Stimulated activated effector memory CD8-positive, alpha-beta T cell treated with anti-CD3 and anti-CD28 coated beads, Interleukin-12 subunit alpha, Interleukin-12 subunit beta, amount 100 ng/mL, for 72 hours (primary cell): ENCODE measurements at places on chromosomes 13 and 19.

- no peak for DNase-seq
Measured at GRCh38 chr13:77528834-77529500, 6.5 kb upstream of the SCEL start.

DNA sequence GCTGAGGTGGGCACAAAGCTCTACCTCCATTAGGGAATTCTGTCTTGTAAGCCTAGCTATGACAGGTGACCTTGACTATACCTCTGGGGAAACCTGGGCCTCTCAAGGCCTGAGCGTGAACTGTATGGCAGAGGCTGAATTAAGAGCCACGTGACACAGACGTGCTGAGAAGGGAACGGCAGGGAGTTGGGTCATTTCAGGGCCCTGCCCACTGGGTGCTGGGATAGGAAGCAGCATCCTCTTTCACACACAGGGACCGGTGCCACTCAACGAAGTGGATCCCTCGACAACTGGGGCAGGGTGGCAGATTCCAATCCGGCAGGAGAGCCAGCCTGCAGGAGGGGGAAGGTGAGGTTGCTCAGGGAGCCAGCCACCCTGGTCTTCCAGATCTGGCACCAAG, 9.2 kb downstream of the ASF1B start:
- DNase-seq, result no peak

GRCh38 chr19:23314505-23315251, 64.5 kb upstream of the ZNF724 start:
- DNase-seq, result no peak

DNA sequence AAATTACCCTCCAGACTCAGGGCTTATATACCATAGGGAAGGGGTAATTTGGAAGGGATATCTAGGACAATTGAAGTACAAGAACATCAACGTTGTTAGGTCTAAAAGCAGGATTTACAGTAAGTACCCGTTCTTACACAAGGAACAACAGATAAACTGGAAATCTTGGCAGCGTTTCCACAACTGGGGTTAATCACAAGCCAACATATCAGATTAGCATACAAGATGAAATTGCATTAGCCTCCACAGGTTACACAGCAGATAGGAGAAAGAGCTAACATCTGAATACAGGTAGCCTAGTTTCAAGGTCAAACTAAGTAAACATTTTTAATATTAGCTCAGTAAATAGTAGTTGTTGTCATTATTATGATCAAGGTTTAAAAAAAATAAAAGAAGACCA, 1214.0 kb upstream of the PCDH20 start:
- DNase-seq, result no peak

GRCh38 chr19:3515891-3516422, 9.8 kb downstream of the FZR1 start:
- DNase-seq, result no peak

DNA sequence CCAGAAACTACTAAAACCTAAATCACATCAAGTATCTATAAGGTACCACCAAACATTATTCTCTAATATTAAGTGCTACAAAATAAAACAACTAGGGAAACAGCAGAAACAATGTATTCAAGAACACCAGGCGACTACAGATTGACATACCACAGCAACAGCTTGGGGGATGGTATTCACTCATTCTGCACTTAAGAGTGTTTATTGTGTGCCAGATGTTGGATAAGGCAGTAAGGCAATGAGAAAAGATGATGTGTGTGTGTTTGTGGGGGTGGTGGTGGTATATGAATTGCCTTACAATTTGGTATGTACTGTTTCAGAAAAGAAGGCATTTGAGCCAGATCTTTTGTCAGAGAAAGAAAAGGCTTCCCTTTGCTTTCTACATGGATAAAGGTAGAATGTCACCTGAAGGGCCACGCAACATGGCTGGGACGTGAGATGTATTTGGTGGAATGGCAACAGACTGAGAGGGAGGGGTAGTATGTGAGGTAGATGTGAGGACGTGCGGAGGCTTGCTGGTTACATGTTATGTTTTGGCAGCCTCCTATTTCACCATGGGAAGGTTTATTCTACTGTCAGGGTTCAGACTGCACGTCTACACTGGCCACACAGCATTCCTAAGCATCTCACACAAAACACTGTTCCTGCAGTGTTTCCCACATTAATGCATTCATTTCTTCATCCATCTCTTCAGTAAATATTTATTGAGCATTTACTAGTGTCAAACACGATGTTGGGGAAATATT, 300.7 kb downstream of the KLF12 start:
- DNase-seq, result no peak

GRCh38 chr13:67197704-67198103, 32.4 kb downstream of the PCDH9 start:
- no peak for DNase-seq

GRCh38 chr19:14871619-14872230, 14.2 kb downstream of the OR7A17 start:
- no peak for DNase-seq

DNA sequence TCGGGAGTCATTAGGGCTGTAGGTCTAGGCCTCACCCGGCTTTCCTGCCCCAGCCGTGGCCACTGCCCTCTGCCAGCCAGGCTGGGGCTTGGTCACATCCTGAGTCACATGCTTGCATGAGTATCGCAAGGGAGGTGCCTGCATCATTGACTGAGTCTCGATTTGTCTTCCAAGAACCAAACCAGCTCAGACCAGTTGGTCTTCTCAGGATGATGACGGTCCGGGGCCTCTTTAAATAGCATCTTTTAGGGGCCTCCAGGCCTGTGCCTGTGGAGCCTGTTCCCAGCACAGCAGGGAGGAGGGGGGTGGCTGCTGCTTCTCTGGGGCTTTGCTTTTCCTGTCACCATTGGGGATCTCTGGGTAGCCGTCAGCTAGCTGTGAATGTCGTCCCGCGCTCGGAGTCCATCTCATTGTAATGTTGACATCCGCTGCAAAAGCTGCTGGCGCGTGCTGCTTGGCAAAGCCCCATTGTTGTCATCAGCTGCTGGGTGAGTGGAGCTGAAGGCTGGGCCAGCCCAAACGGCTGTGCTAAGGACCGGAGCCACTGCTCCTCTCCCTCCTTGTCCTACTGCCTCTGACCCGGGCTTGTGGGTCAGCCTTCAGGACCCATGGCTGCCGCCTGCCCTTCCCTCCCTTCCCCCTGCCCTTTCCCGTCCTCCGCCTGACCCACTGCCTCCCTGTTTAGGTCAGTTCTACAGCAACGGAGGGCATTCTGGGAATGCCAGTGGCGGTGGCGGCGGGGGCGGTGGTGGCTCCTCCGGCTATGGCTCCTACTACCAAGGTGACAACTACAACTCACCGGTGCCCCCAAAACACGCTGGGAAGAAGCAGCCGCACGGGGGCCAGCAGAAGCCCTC, 14.3 kb upstream of the QTRT1 start:
- DNase-seq, result no peak

DNA sequence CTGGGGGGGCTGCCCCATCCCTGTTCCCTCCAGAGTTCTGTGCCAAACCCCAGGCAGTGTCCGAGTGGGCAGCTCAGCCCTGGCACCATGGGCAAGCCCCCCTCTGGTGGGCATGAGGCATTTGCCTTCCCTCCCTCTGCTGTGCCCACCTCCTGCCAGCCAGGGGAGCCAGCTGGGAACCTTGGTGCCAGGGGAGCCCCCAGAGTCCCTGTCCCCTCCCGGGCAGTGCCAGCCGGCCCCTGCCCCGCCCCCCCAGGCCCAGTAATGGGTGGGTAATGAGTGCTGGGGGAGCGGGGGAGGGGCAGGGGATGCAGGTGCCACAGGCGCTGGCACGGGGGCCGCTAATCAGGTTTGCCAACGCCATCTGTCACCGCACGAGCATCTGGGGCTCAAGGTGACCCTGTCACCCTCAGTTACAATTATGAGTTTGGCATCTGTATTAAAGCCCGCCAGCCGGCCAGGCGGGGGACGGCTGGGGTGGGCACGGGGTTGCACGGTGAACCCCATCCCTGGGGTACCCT, 5.9 kb downstream of the DAND5 start:
- no peak for DNase-seq

- no peak for DNase-seq
Measured at GRCh38 chr13:61316647-61317046, 99.0 kb downstream of the PCDH20 start.

GRCh38 chr19:10805065-10805757, 30.8 kb downstream of the TMED1 start:
- no peak for DNase-seq

DNA sequence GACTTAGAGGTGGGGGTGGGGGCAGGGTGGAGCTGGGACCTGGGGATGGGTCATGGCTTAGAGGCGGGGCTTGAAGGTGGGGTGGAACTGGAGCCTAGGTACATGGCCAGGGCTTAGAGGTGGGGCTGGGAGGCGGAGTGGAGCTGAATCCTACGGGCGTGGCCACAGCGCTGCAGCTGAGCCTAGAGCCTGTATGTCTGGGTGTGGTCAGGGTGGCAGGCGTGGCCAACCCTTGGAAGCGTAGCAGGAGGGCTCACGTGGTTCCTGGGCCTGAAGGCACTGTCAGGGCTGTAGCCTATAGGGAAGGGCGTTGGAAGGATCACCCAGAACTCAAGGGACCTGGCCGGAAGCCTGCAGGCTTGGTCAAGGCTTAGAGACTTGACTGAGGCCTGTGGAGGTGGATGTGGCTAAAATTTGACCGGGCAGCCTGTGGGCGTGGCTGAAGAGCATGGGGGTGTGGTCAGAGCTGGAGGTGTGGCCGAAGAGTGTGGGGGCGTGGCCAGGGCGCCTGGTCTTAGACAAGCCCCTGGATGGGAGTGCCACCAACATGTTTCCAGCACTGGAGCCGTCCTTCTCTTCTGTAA, 24.3 kb downstream of the COLGALT1 start:
- peak; percentile 68 for DNase-seq

DNA sequence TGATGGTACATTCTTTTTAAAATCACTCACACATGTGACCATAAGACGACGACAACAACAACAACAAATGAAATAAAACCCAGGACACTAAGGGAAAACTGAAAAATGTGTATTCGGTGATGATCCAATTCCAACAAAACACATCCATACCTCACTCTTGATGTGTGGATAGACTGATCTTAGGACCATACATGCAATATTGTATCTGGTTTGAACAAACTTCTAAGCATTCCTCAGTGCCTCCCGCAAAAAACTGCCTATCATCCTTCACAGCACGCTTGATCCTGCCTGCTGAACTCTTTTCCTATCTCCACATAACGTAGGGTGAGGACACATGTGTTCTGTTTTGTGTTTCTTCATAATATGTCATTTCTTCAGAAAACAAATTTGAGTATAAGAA, 415.2 kb downstream of the KCTD12 start:
- DNase-seq, result no peak

GRCh38 chr13:51158880-51159518, 47.9 kb upstream of the C13orf42 start:
- DNase-seq, result no peak

DNA sequence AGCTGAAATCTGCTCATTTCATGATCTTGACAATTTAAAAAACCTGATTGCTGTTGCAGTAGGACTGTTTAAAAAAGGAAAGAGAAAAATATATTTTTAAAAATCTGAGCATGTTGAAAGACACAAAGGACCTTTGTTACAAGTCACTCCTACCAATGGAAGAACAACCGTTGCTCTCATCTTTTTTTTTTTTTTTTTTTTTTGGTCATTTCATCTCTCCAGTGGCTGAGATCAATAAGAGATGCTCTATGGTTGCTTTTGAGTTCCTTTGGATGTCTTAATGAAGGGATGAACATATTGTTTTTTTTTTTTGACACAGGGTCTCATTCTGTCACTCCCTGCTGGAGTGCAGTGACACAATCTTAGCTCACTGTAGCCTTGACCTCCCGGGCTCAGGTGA, 29.2 kb downstream of the LRCH1 start:
- no peak for DNase-seq

- DNase-seq, result no peak
Measured at GRCh38 chr19:2270157-2270422, 11.9 kb downstream of the PEAK3 start.

DNA sequence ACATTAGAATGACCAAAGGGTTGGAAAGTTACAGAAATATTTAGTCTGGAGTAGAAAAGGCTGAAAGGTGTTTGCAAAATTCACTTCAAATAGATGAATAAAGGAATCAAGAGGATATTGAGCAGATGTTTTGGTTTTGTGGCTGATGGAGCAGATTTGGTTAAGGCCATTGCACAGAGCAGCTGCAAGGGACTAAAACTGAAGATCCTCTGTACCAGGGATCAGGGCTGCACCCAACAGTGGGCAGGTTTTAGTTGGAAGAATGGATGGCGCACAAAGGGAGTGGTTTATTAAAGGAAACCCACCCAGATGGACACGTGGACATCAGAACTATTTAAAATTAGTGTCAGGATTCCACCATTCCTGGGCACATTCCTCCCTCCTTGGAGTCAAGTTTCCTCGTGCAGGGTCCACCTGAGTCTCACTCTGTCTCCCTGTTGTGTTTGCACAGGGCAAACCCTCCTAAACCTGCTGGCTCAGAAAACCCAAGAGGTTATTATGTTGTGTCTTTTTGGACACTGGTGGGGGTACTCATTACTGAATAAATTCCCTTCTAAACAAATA, 9.2 kb upstream of the UBAC2 start:
- no peak for DNase-seq

- no peak for DNase-seq
Measured at GRCh38 chr13:47119575-47120235, 222.9 kb upstream of the HTR2A start.

GRCh38 chr19:16319481-16319880, 5.1 kb upstream of the KLF2 start:
- no peak for DNase-seq

DNA sequence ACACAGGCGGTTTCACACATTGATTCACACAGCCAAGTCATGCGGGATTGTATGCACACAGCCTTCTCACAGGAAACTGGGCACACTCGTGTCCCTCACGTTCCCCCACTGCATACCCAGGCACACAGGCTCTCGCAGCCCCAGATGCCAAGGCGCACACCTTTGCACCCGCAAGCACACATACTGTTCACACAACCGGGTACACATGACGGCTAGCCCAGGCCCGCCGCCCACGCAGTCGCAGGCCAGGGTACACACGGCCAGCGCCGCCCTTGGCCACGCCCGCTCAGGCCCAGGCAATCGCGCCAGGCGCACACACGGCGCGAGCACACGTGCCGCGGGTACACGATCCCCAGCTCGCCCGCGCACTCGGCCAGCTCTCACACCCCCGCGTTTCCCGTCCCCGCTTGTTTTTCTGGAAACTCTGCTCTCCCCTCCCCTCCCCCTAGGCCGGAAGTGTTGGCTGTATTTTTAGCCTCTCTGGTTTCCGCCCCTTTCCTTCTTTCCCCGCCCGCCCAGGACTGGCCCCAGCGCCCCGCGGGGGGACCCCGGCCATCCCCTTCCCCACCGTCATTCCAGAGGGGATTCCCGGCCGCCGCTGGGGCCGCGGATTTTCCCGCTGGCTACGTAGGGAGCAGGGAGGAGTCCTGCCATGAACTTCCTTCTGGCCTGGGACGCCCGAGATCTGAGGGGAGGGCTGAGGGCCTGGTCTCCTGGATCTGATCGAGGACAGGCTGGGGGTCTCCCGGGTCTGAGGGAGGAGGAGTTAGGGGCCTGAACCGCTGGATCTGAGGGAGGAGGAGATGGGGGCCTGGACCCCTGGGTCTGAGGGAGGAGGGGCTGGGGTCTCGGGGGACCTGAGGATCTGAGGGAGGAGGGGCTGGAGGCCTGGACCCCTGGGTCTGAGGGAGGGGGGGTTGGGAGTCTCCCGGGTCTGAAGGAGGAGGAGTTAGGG, 4.0 kb upstream of the ZFP36 start:
- peak; percentile 69 for DNase-seq

- DNase-seq, result no peak
Measured at GRCh38 chr19:18967358-18968146, 26.5 kb upstream of the HOMER3 start.
